ENCODE measurements at places on chromosomes 16 and 17.

DNA sequence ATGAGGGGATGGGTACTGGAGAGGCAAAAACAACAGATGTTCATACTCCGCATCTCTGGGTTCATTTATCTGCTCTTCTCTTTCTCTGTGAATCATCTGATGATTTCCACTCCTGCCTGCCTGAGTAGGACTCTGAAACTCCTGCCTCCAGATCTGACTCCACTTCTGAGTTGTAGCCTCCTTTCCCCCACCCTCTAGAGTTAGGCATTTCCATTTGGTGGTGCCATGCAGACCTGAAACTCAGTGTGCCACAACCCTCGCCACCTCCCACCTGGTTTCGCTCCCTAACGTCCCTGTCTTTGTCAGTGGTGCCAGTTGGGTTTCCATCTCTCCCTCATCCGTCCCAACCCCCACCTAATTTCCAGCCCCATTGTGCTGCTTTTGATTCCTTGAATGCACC, 126.2 kb downstream of the PRKCB start:
- no peak for DNase-seq

DNA sequence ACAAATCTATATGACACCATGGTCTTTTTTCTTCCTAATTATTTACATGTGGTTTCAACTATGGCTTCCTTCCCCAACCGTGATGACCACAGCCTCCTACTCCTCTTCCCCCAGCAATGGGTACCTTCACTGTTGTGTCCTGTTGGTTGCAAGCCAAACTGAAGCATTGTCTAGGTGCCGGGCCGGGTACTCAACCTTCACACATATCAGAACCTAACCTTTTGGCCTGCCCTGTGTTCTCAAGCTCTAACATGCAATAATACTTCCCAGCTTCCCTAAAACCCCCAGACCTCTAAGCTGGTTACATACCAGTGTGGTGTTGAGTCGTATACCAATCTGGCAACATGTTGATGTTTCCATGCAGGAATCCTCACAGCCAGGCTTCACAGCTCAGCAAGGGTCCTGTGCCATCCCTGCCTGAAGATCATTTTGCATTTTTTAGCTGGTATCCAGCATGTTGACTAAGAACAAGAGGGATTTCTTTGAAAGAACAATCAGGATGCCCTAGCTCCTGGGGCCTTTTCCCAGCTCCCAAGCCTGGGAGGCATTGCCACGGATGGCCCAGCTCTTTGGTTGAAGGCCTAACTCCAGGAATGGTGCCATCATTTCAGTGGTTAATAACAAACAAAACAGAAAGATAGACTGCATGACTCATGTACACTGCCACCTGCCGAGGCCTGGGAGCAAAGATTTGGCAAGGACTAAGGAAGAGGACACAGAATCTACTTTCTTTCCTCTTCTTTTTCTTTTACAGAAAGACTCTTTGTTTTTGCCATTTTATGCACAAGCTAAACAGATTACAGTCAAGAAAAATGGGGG, 373.7 kb upstream of the SALL1 start:
- peak; percentile 6 for DNase-seq

DNA sequence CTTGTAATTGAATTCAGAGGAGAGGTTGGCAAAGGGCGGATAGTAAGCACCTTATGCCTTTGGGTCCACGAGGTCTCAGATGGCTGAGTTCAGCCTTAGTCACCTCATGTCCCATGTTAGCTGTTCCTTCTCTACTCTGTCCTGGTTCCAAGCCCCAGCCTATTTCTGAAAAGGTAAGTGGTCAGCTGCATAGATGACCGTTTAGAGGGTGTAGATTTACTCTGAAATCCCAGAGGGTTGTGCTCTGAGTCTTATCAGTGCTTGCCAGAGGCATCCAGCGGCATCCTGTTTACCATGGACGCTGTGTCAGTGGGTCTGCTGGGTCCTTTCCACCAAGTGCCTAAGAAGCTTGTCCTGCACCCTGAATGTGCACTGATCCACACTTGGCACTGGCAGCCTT, 1.9 kb downstream of the ZNF778 start:
- DNase-seq = no peak

DNA sequence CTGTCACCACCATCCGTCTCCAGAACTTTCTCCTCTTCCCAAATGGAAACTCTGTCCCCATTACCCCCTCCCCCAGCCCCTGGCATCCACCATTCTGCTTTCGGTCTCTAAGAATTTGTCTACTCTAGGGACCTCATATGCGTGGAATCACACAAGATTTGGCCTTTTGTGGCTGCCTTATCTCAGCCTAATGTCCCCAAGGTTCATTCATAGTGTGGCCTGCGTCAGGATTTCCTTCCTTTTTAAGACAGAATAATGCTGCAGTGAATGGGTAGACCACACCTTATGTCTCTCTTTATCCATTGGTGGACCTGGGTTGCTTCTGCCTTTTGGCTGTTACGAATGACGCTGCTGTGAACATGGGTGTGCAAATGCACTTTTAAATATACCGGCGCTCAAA, 139.7 kb upstream of the PLCG2 start:
- DNase-seq = no peak

- no peak for DNase-seq
These were observed 256.4 kb downstream of the CDH13 start for GRCh38 chr16:82882982-82883835.

DNA sequence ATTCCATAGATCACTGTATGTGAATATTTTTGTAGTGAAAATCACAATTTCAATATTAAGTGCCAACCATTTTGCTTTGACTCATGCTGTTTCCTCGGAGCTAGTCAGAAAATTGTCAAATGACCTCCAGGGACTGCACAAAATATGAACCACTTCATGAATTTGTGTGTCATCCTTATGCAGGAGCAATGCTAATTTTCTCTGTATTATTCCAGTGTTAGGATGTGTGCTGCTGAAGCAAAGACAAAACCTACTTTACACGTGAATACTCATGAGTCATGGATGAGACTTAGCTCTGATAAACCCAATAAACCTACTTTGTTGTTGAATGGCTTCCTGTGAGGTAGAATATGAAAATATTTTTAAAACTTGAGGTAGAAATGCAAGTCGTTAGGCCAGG, 65.2 kb downstream of the SHCBP1 start:
- no peak for DNase-seq

- DNase-seq = no peak
These were observed 136.7 kb upstream of the NUDT7 start for GRCh38 chr16:77585379-77586251.

DNA sequence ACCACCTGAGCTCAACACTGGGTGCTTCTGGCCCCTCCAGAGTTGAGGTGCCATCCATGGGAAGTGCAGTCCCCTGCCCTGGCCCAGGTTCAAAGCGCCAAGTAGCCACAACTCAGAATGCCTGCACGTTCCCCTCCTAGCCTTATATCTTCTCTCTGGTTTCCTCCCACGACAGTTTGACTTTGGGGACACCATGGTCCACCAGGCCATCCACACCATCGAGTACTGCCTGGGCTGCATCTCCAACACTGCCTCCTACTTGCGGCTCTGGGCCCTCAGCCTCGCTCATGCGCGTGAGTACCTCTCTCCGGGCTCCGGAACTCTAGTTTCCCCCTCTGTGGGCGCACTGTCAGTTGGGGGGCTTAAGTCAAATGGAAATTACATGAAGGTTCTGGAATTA, 22.4 kb upstream of the NAGLU start:
- no peak for DNase-seq

GRCh38 chr17:53168413-53168812, 654.3 kb upstream of the KIF2B start:
- no peak for DNase-seq

- peak; percentile 61 for DNase-seq
These were observed 32.5 kb downstream of the DGKE start for GRCh38 chr17:56866496-56866895.

DNA sequence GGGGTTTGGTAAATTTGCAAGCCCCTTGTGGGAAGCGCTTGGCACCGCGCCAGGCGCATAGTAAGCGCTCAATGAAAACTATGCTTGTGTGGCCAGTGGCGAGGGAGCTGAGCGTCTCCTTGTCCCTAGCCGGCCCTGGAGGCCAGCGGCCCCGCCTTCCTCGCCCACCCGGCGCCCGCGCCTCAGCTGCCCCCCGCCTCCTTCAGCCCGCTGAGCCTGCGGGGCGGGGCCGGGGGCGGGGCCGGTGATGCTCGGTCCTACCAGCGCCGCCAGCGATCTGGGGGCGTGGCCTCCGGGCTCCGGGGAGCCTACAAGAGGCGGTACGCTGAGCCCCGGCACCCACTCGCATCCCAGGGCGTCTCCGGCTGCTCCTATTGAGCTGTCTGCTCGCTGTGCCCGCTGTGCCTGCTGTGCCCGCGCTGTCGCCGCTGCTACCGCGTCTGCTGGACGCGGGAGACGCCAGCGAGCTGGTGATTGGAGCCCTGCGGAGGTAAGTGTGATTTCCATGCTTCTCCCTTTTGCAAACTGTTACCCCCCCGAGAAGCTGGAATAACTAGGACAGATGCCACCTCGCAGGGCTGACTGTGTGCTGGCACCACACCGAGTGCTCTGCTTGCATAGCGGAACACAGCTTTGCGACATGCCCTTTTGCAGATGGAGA, at the start of gene CRISPLD2:
CRISPLD2 (plus strand) TSS at position 342 of the 661 bp plus-strand sequence. CDS start 18,511 bp downstream, outside the sequence.
- DNase-seq = peak; percentile 71

- DNase-seq = peak; percentile 94
These were observed 253.9 kb downstream of the SEC14L1 start for GRCh38 chr17:77394540-77395295.

- no peak for DNase-seq
These were observed 148.7 kb downstream of the FTO start for GRCh38 chr16:53852678-53853077.

DNA sequence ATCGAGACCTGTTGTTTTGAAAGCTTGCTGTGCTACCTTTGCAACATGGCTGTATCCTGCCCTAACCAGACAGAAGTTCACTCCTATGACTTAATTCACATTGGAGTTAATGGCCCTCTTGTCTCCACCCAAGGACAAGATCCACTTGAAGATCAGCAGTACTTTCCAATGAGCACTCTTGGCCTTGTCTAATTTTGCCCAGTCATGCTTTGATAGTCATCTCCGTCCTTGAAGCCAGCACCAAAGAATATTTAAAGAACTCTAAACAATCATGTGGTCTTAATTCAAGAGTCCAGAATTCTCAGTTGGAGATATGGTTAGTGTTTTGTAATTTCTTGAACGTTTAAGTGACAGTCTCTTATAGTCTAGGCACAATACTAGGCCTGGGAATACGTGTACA, 775.6 kb upstream of the EEF2KMT start:
- DNase-seq = no peak

- no peak for DNase-seq
These were observed 32.5 kb upstream of the CLEC3A start for GRCh38 chr16:77989846-77990245.

DNA sequence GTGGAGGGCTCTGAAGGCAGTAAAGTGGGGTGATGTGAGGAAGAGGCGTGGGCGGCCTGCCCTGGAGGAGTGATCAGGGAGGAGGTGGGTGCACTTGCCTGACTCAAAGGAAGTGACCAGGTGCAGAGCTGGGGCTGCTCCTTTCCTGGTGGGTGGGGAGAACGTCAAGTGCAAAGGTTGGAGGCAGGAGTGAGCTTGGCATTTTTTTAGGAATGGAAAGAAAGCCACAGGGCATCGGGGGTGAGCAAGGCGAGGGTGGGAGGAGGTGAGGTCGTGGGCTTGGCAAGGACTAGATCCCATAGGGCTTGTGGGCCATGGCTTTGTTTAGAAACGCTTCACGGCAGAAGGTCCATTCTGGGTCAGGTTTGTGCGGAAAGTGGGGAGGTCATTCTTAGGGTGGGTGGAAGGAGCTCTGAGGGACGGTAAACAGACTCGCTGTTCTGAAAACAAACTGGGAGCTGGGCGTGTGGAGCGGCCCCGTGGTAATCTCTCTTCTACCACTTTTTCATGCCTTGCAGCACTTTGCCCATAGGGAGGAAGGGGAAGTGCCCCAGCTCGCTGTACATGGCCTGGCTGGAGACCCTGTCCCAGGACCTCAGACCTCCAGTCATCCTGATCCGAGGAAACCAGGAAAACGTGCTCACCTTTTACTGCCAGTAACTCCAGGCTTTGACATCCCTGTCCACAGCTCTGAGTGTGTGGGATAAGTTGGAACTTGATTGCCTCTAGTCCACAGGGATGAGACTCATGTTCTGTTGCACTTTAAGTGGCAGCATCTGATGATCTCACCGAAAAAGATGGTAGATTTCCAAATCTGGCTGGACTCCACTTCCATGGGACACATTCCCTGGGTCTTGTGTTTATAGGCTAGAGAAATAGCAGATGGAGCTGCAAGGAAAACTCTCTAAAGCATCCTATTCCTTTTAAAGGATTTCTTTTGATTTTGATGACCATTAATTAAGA, 18.9 kb upstream of the HERPUD1 start:
- no peak for DNase-seq

DNA sequence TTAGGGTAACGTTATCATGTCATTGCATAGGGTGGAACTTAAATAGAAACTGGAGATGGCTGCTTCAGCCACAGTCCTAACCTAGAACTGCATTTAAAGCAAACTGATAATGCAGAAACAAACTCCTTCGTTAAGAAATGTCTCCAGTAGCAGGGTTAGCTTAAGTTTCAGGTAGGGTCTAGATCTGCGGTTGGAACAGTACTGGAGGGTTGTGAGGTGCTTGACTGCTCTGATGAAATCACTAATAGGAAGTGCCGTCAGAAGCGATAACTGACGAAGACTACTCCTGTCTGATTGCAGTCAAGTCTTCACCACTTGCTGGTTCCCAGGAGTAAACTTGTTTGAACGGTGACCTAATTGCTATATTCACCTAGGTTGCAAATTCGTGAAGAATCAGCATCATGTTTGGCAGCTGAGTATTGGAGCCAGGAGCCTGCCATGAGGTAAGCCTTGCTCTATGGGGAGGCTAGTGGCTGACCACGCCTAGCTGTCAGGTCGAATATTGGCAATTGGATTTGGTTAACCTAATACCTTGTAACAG, 24.5 kb downstream of the TRPV2 start:
- DNase-seq = no peak

DNA sequence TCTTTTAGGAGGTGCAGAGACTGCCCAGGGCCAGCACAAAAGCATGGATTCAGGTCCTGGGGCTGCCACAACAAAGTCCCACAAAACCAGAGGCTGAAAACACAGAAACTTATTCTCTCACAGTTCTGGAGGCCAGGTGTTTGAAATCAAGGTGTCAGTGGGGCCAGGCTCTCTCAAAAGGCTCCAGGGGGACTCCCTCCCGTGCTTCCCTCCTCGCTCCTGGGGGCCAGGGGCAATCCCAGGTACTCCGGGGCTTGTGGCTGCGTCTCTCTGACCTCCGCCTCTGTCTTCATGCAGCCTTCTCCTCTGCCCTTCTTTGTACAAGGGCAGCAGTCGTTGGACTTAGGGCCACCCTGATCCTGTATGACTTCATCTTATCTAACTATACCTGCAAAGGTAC, 8.3 kb upstream of the RBFOX3 start:
- no peak for DNase-seq
